ENCODE measurements at places on chromosomes 6 and 20.
A peak's percentile ranks its signal among the peaks of the same experiment; 100 is the strongest.

DNA sequence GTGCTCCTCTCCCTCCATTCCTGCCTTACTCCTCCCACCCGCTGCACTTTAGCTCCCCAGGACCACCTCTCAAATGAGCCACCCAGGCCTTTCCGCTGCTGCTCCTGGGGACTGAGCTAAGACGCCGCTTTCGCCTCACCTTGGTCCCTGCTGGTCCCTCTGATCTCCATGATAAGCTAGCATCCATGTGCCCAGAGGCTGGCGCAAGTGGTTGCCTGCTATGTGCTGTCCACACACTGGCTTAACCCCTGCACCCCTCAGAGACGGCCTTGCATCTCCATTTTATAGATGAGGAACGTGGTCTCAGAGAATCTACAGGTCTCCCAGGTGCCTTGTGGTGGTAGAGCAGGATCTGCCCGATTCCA is 160.1 kb upstream of the PMEPA1 start:
- DNase-seq: no peak

GRCh38 chr6:4593951-4594350 is 182.3 kb upstream of the CDYL start:
- no peak for DNase-seq

- no peak for DNase-seq
Measured at GRCh38 chr6:112934433-112935327, 587.5 kb downstream of the RFPL4B start.

DNA sequence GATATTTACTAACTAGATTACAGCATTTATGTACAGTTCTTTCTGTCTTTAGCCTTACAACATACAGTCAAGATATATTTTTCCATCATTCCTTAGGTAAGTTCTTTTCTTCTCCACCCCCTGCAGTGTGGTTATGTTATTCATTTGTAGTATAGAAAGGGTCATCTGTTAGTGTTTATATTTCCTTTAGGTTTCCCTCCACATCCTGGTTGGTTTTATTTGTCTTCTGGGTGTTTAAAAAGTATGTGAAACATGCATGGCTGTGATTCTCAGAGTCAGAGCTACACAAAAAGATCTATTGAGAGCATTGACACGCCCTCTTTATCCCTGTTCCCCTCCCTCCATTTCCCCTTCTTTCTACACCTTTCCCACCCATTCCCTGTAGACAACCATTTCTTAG is 20.1 kb downstream of the DHX35 start:
- no peak for DNase-seq

- DNase-seq: no peak
Measured at GRCh38 chr6:90953405-90954161, 366.7 kb upstream of the MAP3K7 start.

DNA sequence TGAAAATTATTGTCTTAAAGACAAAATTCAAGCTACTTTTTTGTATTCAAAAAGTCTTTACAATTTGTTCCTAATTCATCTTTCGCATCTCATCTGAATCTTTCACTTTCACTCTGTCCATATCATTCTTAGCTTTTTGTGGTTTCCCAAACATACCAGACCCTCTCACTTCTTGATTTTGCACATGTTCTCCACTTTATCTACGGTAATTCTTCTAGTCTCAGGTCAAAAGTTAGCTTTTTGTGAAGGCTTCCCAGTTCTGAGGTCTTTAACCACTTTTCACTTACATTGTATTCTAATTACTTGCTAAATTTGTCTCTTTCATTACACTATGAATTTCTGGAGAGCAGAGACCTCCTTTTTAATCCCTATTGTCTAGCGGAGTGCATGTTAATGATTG is 34.6 kb upstream of the EPHA7 start:
- DNase-seq: no peak

- no peak for DNase-seq
Measured at GRCh38 chr6:37582306-37582705, 82.6 kb upstream of the CCDC167 start.

- no peak for DNase-seq
Measured at GRCh38 chr20:31679357-31680285, 41.9 kb downstream of the COX4I2 start.

DNA sequence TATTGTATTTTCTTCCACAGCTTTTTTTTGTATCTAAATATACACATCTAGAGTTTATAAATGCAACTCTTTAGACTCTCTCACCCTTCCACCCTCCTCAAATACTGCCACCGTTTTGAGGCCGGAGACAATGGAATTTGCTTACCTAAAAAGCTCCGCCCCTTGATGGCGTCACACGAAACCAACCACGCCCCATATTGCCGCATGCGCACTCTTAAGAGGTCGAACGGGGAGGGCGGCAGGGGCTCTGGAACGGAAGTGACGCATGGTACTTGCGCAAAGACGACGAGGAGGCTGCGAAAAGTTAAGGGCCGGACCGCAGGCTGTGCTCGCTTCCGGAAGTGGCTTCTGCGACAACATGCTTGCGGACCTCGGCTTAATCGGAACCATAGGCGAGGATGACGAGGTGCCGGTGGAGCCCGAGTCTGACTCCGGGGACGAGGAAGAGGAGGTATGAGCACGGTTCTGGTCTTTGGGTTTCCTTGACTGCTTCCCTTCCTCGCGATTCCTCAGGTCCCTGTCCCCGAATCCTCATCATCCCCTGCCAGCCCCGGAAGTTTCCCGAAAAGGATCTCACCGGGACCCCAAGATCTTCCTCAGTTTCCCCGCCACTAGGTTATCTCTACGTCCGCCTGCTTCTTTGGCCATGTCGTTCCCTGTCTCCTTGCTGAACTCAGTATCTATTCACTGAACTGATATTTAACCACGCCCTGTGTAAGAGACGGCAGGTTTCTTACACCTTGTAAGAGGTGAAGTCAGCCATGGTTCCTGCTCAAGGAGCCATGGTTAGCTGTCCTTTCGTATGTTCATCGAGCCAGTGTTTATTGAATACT is at the start of gene DDX27:
TSS of gene DDX27 (plus strand) at position 326 of the 833 bp plus-strand sequence. CDS start at position 359, 33 bp downstream.
- peak; percentile 98 for DNase-seq

DNA sequence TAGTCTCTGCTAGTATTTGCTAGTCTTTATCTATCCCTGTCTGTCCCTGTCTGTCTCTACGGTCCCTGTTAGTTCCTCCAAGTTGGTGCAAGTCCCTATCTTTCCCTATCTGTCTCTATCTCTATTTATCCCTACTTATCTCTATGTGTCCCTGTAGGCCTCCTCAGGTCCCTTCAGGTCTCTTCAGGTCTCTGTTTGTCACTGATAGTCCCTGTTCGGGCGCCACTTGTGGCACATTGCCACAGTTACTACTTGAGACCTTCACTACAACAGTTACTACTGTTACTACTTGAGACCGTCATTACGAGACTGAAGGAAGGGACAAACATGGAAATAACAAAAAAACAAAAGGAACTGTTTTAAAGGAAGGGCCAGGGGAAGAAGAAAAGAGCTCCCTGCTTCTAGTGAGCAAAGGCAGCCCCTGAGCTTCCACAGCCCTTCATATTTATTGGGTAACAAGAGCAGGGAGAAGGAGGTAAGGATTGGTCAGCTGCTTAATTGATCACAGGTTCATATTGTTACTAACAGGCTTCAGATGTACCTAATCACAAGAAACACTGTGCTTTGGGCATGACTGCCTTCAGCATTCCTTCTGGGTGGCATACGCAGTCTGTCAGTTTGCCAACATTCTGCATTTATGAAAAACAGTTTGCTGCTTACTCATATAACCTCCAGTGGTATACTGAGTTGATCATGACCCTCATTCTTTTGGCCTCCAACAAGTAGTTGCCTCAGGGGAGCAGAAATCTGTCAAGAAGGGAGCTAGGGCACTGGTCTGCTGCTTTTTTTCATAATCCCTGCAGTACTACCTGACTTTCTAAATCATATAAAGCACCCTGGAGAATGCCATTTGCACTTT is 8.4 kb downstream of the EPB41L2 start:
- DNase-seq: no peak

DNA sequence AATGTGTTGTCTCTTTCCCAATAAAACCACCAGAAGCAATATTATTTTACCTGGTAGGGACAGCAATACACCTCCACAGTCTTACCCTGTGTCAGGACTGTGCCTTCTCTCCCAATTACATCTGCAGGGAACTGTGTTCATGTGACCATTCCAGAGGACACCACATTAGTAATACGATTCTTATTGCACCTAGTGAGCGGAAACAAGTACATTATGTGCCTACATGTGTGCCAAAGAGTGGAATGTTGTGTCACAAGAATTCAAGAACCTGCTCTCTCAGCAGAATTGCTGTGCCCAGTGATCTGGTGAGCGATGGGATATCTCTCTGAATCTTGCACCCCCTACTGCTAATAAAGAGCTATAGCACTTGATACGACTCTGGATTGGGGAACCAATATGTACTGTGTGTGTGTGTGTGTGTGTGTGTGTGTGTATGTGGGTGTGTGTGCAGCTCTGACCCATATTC is 57.4 kb upstream of the FOXC1 start:
- DNase-seq: no peak

DNA sequence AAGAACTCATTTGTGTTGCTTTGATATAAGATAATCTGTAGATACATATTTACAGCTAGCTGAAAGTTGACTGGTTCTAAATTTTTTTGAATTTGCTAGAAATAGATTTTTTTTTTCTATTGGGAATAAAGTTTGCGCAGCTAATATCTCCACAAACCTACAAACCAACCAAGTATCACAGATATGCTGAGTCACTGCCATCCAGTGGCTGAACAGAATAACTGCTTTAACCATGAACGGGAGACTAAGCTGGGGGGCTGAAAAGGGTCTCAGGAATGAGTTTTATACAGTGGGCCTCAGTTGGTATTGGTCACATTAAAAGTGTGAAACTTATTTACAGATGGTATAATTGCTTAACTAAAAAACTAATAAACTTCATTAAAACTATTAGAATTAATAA is 326.7 kb upstream of the CNR1 start:
- DNase-seq: no peak

- no peak for DNase-seq
Measured at GRCh38 chr6:110002676-110003075, 24.6 kb downstream of the GPR6 start.

DNA sequence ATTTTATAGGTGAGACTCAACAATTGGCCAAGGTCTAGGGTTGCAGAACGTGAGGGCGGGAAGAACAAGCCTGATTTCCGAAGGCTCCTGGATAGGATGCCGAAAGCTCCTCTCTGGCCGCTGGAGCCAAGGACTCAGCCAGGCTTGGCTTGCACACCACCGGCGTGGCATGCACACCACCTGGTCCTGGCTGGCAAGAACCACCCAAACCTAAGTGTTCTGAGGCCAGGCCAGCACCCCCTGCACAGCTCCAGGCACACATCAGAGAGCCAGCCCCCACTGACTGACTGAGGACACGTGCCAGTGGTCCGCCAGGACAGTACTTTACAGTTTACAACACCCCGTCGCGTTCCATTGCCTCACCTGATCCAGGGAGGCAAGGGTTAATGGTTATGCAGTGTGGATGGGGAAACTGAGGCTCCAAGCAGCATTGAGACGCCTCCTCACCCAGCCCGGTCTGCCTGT is 414 bp downstream of the TGM2 start:
- no peak for DNase-seq

DNA sequence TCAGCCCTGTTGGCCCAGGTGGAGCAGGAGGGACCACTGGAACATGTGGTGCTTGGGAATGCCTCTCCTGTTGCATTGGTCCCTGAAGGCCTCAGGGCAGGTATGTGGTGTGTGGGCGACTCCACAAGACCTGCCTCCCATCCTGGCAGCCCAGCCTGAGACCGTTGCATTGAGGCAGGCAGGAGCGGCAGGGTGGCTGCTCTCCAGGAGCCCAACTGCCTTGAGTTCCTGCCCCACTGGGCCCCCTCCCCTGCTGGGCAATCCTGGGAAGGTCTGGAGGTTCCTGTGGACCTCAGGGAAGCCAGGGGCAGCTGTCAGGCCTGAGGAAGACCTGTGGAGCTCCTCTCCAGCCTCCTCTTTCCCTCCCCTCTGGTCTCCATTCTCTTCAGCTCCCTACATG is 19.8 kb downstream of the MAVS start:
- peak; percentile 71 for DNase-seq

DNA sequence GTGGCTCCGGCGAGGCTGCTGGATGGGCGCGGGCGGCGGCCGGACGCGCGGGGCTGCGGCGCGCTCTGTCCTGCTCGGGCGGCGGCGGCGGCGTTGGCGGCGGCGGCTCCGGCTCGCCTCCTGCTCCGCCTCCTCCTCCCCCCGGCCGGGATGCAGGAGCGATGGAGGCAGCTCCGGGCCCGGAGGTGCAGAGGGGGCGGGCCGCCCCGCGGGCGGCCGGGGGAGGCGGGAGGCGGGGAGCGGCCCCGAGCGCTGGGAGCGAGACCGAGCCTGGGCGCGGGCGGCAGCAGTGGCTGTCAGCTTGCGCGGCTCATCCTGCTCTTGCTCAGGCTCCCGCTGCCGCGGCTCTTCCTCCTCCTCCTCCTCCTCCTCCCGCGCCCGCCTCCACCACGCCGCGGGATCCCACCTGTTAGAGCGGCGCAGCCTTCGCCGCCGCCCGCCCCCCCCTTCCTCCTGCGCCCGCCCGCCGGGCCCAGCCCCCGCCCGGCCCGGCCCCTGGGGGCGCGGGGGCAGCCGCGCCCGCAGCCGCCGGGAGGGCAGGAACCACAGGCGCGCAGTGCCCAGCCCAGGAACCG is at the start of gene NOL4L:
TSS of gene NOL4L (minus strand) at position 323 of the 575 bp plus-strand sequence. CDS start 443 bp downstream, outside the sequence.
- DNase-seq: peak; percentile 68

GRCh38 chr20:17593902-17594301 is 24.0 kb downstream of the DSTN start:
- DNase-seq: no peak

GRCh38 chr6:470051-470900 is 78.7 kb downstream of the IRF4 start:
- DNase-seq: no peak

- DNase-seq: no peak
Measured at GRCh38 chr6:166512567-166512966, 73.9 kb downstream of the RAMACL start.

DNA sequence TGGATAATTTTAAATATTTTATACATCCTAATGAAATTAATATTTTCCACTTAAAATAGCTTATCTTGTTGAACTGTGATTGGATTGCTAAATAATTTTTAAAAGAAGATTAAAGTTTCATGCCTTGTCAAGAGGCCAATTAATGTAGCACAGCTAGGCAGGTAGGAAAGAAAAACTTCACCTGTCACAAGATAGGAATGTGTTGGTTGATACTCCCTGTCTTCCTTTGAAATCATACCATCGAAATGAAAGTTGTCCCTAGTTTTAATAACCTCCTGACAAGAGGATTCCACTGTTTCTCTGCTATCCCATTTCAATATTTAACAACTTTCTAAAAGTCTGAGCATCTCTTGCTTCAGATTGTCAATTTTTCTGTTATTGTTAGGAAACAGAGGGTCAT is 80.8 kb downstream of the BMP6 start:
- no peak for DNase-seq

DNA sequence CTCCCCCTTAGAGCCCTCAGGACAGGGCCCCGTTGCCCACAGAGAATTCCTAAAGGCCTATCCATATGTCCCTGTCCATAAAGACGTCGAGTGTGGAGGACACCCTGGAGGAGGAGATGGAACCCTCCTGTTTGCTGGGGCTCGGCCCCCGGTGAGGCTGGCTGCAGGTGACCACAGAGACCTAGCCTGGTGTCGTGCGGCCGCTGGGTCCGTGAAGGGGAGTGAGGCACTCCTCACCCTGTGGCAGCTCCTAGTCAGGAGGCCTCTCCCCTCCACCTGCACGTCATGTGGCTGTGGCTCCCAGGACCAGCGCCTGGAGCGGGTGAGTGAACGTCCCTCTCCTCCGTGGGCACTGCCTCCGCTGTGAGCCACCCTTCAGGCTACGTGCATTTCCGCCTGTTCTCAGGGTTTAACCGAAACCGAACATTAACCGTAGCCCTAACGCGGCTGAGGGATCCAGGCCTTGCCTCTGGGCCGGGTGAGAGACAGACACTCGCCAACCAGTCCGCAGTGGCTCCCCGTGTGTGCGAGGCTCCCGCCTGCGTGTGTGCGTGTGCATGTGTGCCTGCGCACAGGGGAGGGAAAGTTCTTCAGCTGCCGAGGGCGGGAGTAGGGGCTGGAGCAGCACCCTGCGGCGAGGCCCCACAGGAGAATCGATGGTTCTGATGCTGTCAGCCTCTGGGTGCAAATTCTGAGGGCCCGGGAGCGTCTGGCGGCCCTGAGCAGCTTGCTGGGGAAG is 5.9 kb upstream of the TCEA2 start:
- no peak for DNase-seq

Measured in islet precursor cell (in vitro differentiated cells).